ENCODE measurements at places on chromosomes 12 and 14.

- no peak for DNase-seq
These were observed 132.7 kb upstream of the DYRK2 start for GRCh38 chr12:67515679-67516340.

GRCh38 chr12:100574187-100575074, 947 bp downstream of the GAS2L3 start:
- DNase-seq = no peak

DNA sequence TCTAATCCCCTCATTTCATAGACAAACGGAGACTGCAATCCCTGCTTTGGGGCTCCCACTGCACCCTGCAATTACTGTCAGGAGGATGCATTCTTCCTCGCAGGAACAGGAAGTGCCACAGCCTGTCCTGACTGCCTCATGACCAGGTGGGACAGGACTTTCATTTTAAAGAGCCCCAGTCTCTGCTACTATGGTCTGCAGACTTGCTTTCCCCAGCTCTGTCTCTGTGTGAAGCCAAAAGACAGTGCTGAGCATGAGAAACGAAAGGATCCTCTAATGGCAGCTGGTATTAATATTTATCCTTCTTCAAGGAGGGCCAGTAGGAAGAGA, 60.0 kb upstream of the PNMA1 start:
- no peak for DNase-seq

GRCh38 chr12:82896979-82897378, 210.3 kb downstream of the TMTC2 start:
- DNase-seq = no peak

- DNase-seq = no peak
These were observed 46.8 kb downstream of the AMN start for GRCh38 chr14:102969060-102969791.

Data from T-helper 2 cell (primary cell).